Activated B cell treated with CpG ODN at 0.5 μM for 24 hours (primary cell): ENCODE measurements at places on chromosomes 13 and 19. TPM values are rescaled to one million over a fixed set of nuclear protein-coding genes. Genes with fewer than 3 reads are reported as not detected.

GRCh38 chr13:106318941-106319411, 216.5 kb downstream of the EFNB2 start:
- DNase-seq, result no peak

- DNase-seq, result no peak
Observed at GRCh38 chr13:41028051-41028450, 8.9 kb upstream of the ELF1 start.

- DNase-seq, result no peak
Observed at GRCh38 chr13:108779308-108779707, 149.9 kb downstream of the MYO16 start.

SWSAP1 gene
- 4.3 and 5.1 TPM in 2 replicates for total RNA-seq

ZNF430 gene
- total RNA-seq, result 36.4 and 39.8 TPM in 2 replicates

FOSB gene
- total RNA-seq, result 16.8 and 20.4 TPM in 2 replicates

DNA sequence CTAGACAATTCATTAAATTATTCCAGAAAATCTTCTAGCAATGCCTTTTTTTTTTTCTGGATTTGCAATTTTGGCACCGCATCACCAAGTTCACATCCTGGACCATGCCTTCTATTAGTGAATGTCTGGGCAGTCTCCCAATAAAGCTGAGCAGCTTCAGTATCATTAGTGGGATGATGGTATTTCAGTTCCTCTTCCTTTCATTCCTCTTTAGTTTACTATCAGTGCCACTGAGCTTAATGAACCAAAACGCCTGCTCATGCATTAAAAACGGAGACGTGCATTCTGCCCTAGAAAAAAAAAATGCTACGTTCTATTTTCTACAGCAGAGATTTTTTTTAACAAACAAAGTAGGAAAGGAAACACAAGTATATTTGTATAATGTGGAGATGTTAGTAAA, 343.0 kb downstream of the PCDH9 start:
- DNase-seq, result no peak

NLRP12 gene
- not detected in 2 replicates for total RNA-seq

DNA sequence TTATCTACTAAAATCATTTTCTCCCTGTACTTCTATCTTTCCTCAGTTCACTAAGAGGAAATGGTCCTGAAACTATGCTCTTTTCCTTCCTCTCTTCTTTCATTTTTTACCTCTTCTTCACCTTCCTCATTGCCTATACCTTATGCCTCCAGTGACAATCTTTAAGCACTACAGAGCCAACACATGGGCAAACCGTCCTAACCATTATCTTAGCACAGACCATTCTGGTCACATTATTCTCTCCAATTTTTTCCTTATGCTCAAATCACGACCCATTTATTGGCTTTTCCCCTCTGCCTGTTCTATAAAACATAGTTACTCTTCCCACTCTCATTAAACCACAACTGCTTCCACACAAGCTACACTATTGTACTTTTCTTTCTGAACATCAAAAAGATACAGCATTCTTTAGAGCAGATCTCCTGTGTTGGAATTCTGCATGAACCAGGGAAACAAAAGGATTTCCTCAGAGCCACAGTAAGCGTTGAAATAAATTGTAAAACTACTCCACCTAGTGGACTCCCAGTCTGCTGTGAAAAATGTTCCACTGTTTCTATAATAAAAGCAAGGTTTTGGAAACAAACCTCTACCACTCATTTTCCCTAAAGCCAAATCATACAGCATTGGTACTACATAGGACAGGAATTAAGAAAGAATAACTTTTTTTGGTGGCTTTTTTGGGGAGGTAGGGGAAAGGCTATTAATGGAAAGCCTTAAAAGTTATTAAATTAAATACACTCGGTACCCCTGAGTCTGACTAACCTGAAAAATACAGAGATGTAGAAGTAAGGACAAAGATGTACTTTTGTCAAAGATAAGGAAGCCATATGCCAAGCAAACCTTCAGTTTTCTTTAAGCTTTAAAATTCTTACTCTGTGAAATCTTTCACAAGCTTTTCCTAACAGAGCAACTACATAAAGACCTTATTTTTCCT, 19.5 kb downstream of the NUFIP1 start:
- no peak for DNase-seq

- DNase-seq, result no peak
Observed at GRCh38 chr19:2214251-2214650, 21.9 kb downstream of the PLEKHJ1 start.
